ENCODE measurements at places on chromosomes 5 and 9.

DNA sequence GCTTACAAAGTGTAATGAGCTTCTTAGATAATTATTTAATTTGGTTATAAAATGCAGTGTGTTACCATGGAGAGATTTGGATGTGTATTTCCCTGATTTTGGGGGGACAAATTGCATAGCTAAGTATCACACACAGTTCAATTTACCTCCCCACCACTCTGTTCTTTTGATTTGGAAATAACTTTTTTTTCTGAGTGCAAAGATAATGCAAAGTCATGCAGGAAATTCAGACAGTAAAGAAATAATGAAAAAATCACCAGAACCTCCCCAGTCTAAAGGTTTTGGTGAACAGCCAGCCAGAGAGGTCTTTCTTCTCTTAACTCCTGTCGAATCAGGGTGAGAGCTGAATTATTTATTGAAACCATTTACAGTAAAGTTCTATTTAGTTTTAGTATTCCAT lies 3.2 kb downstream of the ADGRV1 start:
- DNase-seq = no peak

- DNase-seq = no peak
Observed at GRCh38 chr5:78377056-78377717, 16.8 kb downstream of the SCAMP1 start.

DNA sequence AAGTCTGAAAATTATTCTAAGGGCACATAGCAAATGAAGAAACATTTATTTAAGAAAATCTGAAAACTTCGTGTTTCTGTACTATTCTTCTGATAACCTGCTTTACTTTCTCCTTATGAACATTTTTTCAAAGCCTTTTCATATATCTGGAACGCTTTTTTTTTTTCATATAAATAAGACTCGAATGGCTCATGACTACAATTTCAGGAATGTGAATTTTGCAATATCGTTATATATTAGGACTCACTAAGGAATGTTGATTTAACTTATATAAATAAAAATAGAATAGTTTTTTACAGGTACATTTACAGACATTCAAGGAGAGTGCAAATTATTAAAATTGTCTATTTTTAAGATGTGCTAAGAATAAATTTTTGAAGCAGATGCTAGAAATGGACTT lies 42.9 kb downstream of the GPBP1 start:
- no peak for DNase-seq

GRCh38 chr5:67149057-67149950 lies 47.3 kb downstream of the CD180 start:
- no peak for DNase-seq

GRCh38 chr5:174172152-174172551 lies 126.6 kb downstream of the NSG2 start:
- no peak for DNase-seq

GRCh38 chr5:150441813-150442698 lies 7.5 kb downstream of the RPS14 start:
- no peak for DNase-seq

- DNase-seq = no peak
Observed at GRCh38 chr5:36360307-36360706, 58.6 kb upstream of the RANBP3L start.

All from stimulated activated CD8-positive, alpha-beta memory T cell treated with anti-CD3 and anti-CD28 coated beads, Interleukin-4, amount 100 ng/mL, for 1 hour (primary cell).